ENCODE measurements at places on chromosomes 5 and 9.

DNA sequence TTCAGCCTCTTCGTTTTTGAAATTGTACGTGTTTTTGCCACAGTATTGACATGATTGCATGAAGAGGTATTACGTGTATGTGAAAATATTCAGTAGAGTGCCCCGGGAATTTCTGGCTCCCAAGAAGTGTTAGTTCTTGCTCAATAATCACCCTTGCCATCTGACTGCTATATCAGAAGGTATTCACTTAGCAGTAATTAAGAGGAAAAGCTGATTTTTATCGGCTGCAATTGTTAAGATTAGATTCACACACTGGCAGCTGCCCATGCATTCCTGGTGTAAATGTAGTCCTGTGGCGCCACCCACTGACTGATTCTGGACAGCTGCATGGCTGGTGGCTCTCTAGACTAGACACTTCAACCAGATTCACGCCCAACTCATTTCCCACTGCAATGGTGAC is 440.1 kb upstream of the ADAMTS16 start:
- DNase-seq, result peak; percentile 34

DNA sequence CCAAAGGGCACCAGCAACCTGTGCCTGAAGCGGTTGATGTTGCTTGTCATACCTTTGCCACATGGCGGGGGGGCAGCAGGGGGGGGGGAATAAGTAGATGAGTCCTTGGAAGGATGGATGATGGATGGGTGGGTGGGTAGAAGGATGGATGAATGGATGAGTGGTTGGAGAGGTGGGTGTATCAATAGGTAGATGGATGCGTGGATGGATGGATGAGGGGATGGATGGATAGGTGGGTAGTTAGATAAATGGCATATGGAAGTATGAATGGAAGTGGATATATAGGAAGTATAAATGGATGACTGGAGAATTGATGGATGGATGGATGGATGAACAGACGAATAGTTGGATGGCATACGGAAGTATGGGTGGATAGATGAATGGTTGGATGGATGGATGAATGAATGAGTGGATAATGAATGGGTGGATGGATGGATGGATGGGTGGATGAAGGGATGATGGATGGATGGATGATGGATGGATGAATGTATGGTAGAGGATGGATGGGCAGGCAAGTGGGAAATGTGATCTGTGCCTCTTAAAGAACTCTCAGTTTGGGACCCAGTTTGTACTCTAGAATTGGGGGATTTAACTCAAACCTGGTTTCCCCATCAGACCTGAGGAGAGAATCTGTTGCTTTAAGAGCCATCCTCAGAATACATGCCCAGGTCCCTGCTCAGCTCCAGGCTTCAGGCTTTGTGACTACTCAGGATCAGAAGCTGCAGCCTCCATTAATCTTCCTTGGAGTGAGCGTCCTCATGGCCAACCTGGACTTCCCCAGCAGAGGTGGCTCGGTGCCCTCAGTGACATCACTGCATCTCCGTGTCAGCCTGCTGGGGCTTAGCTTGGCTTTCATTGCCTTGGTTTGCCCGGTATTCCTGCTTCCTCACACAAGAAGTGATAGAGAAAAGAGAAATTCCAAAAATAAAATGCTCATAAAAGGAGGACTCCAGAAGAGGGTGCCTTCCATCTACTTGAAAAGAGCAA is 27.6 kb upstream of the SUSD3 start:
- DNase-seq, result no peak

DNA sequence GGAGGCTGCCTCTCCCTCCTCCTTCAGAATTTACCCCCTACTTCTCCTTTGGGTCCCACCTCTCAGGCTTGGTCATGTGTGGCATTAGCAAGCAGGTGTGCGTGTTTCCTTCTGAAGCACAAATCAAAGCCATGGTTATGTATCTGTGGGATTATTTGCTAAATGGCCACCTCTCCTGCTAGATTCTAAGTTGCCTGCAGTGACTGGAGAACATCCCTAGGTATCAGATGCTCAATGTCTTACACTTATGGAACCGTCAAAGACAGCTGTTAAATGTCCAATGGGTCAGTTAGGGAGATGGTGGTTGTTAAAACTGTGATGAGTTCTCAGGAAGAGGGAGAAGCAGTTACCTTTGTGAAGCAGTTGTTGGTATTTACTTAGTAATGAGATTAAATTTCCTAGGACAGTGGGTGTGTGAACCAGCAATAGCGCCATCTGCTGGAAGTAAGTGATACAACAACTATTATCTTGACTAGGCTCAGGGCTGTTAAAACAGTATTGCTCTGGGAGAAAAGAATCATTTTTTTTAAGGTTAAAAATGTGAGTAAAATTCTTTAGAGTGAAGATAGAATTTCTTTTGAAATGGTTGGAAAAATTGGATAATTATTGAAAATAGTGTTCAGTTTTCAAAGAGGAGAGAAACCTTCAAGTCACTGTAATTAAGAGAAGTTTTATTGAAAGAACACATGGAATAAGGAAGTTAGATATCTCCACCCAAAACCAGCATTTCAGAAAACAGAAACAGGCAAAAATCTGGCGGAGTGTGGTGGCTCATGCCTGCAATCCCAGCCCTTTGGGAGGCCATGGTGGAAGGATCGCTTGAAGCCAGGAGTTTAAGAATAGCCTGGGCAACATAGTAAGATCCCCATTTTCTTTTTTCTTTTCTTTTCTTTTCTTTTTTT is 71.3 kb downstream of the TMC1 start:
- peak; percentile 59 for DNase-seq

DNA sequence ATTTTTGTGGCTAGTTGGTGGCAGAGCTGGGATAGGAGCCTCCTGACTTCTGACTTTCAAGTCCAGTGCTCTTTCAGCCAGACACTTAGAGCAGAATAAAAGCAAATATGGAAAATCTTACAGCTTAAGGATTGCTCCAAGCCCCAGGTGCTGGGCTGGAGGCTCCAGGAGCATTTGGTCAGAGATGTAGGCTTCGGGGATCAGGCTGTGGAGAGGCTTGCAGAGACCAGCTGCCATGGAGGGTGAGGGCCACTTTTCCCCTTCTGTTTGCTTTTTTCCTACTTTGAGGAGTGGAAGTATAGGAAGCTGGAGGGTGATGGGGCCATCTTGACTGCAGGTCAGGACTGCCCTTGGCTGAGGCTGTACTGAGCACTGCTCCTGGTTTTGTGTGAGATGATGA is 58.9 kb downstream of the RGS3 start:
- DNase-seq, result no peak

DNA sequence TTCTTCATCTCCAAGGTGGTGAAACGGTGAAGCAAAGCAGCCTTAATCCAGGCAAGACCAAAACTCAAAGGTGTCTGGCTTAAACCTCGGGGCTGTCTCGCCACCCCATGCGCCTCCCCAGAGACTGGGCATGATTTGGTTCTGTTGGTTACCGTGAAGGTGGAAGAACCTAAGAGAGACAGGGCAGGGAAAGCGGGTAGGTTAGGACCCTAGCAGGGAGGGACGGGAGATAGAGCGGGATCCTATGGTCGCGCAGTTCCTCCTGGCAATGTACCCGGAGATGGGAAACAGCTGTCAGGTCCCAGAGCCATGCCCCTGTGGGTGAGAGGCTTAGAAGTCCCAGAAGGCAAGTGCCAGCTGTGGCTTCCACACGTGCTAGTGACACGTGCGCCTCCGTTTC is 418.3 kb upstream of the IRX1 start:
- no peak for DNase-seq

- no peak for DNase-seq
Measured at GRCh38 chr5:160835818-160836528, 16.0 kb downstream of the ATP10B start.

- DNase-seq, result no peak
Measured at GRCh38 chr5:177126771-177127170, 6.8 kb upstream of the NSD1 start.

DNA sequence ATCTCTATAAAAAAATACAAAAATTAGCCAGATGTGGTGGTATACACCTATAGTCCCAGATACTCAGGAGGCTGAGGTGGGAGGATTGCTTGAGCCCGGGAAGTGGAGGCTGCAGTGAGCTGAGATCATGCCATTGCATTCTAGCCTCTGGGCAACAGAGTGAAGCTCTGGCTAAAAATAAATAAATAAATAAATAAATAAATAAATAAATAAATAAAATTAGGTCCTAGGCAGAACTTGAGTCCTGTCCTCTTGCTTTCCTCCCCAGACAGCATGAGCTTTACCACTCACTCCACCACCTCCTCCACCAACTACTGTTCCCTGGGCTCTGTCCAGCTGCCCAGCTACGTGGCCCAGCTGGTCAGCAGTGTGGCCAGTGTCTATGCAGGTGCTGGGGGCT is 31.6 kb upstream of the SPZ1 start:
- DNase-seq, result no peak

GRCh38 chr5:147554261-147554817 is 44.5 kb upstream of the DPYSL3 start:
- peak; percentile 82 for DNase-seq

DNA sequence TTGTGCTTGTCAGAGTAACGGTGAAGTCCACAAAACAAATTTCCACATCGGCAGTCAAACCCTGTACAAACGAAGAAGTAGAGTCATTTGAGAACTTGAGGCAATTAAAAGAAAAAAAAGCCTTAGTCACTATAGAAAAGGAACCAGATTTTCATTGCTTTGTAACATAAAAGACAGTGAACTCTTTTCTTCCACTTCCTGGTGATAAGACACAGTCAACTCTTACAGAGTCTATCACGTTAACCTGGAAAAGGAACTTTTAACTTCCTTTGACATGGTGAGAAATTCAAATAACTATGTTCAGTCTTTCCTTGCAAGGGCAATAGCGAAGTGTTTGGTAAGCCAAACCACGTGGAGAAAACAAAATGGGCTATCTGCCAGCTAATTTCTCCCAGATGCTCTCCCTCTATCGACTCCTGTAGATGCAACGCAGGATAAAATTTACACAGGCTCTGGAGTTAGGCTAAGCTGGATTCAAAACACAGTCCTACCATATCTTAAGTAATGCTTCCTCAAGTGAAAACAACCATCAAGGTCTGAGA is 8.9 kb downstream of the ZFAND5 start:
- no peak for DNase-seq

GRCh38 chr9:91282292-91282691 is 79.4 kb downstream of the AUH start:
- peak; percentile 46 for DNase-seq

DNA sequence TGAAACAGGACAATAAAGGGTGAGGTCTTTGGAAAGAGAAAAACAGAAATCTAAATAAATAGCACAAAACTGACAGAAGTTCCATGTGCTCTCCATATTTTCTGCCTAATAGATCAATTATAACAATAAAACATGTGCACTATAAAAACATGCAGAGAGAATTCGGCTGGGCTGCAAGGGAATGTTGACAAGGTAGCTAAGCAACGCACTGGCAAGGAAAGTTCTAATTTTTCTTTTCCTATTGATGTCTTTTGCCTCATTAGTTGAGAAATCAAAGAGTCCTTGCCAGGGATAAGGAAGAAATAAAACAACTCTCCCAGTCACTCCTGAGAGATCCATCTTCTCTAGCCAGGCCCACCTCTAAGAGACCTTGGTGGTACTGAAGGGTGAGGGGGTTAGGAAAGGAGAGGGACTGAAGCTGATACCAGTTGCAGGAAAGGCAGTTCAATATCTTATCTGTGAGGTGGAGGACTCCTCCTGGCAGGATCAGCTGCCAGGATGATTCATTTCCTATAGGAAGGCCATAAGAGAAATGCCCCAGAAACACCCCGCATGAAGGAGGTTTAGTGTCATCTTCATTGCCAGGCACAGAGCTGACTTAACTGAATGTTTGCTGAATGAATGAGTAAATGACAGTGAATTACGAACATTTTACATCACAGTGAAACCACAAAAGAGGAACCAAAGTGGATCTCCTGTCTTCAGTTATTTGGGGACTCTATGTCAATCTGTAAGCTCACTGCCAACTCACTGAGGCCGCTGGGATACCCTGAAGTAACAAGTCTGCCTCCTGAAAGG is 63.7 kb upstream of the IFNK start:
- peak; percentile 40 for DNase-seq

DNA sequence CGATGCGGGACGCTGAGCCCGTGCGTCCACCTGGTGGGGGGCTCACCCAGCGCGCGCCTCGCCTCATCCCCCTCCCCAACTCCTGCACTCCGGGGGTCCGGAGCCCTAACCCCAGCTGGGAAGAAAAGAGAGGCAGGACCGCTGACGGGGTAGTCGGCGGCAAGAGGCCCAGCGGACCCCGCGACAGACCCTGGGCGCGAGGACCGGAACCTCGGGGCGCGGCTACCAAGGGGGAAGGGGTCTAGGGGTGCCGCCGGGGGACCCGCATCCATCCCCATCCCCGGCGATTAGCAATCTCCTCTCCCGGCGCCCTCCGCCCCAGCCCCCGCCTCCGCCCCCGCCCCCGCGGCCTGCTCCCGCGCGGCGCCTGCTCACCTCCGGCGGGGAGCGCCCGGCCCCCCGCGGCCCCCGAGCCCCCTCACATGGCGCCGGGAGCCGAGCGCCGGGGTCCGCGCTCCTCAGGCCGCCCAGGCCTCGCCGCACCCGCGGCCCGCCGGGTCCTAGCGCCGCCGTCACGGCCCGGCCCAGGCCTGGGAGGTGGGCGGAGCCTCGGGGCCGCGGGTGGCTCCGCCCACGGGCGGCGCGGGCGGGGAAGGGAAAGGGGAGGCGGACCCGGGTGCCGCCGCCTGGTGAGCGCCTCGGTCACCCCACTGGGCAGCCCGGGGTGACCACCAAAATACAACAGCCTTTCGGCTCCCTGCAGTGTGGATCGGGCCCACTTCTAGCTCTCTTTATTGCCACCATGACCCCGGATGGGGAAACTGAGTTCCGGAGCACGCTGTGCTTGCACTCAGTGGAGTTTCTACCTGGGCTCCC is at the start of gene ST6GALNAC6:
ST6GALNAC6 (minus strand) TSS at position 476 of the 816 bp plus-strand sequence. CDS start 1,622 bp downstream, outside the sequence.
- DNase-seq, result peak; percentile 95
